ENCODE measurements at places on chromosomes 6 and 20.

DNA sequence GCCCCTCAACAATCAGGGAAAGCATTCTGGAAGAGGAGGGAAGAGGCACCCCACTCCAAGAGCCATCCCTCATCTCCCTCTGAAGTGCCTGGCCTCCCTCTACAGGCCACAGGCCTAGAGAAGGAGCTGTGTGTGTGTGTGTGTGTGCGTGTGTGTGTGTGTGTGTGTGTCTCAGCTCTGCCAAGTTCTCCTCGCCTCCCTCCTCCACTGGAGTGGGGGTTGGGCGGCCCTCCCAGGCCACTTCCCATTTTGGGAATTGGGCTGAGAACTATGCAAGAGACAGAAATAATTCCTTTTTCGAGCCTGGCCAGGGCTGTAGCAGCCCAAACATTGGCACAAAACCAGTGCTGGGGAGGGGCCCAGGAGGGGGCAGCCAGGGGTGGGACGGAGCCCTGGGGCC lies 35.7 kb downstream of the KCNB1 start:
- peak; percentile 85 for DNase-seq

- peak; percentile 29 for DNase-seq
These were observed 150.2 kb downstream of the LRFN2 start for GRCh38 chr6:40436685-40437604.

GRCh38 chr20:4866429-4866828 lies 134.9 kb downstream of the SLC23A2 start:
- no peak for DNase-seq

DNA sequence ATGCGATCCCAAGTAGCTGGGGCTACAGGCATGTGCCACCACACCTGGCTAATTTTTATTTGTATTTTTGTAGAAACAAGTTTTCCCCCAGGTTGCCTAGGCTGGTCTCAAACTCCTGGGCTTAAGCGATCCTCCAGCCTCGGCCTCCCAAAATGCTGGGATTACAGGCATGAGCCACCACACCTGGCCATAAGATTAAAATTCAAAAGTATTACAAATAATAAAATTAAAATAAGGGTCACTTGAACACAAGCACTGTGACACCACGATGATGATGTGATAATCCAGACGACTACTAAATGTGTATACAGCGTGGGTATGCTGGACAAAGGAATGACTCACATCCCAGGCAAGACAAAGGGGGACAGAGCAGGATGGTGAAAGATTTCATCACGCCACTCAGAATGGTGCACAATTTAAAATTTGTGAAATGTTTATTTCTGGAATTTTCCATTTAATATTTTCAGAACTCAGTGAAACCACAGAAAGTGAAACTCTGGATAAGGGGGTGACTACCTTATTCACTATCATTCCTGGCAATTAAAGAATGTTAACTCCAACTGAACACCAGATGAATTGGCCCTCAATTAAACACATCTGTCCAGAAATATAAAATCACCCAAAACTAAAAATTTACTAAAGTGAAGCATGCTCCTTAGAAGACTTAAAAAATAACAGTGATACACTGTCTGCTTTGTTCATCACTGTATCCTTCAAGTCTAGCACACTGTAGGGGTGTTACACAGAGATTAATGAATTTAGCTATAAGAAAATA lies 13.1 kb downstream of the B4GALT5 start:
- DNase-seq = peak; percentile 89

DNA sequence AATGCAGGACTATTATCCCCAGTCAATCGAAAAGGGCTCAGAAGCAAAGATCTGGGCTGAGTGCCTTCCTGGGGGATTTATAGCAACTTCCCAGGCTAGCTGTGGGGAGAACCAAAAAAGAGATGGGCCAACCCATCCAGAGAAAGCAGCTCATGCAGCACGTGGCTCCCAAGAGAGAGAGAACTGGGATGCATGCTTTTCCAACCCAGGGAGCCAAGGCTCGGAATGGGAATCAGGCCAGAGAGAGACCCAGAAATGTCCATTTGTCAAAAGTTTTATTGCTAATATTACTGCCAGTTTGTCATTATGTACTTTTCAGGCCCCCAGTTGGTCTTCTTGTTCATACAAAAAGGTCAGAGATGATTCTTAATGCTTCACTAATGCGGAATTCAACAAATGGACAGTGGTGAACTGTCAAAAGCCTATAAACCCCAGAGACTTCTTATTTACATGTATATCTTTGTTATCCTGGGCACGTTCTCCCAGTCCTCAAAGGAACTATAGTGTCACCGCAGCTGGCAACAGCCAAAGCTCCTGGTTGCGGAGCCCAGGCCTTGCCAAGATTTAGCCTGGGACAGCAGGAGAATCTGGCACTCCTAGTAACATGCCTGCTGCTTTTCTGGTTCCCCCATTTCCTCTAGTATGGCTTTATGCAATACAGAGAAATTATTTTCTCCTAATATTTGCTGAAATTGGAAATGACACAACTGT lies 139.1 kb upstream of the POU3F2 start:
- no peak for DNase-seq

DNA sequence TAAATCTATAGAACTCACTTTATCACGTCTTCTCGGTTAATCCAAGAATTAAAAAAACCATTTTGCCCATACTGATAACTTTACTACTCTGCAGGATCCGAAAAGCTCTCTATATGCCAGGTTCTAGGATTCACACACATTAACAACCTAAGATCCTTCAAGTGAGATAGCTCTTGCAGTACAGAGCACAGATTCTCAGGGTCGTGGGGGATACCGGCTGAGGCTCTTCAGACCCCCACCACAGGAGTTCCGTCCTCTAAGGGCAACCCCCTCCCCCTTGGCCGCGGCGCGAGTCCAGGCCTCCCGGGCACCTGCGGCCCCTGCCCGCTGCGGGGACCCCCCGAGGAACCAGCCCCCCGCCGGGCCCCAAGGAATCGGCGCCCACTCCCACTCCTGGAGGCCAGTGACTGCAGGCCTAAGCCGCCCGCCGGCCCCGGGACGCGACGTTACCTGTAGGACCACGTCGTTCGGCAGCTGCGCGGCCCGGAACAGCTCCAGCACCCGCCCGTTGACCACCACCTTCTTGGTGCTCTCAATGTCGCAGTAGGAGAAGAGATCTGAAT lies 892 bp downstream of the REPS1 start:
- DNase-seq = no peak

- DNase-seq = peak; percentile 59
These were observed 63.3 kb downstream of the MYLK4 start for GRCh38 chr6:2687456-2687855.

- DNase-seq = peak; percentile 32
These were observed 161.0 kb downstream of the KHDC1L start for GRCh38 chr6:73064266-73064665.

- no peak for DNase-seq
These were observed 9.7 kb downstream of the IL17A start for GRCh38 chr6:52195886-52196285.

Data from fibroblast of skin of scalp (primary cell).